ENCODE measurements at places on chromosomes 3 and 15. TPM values are rescaled to one million over a fixed set of nuclear protein-coding genes. Genes with fewer than 3 reads are reported as not detected.

DNA sequence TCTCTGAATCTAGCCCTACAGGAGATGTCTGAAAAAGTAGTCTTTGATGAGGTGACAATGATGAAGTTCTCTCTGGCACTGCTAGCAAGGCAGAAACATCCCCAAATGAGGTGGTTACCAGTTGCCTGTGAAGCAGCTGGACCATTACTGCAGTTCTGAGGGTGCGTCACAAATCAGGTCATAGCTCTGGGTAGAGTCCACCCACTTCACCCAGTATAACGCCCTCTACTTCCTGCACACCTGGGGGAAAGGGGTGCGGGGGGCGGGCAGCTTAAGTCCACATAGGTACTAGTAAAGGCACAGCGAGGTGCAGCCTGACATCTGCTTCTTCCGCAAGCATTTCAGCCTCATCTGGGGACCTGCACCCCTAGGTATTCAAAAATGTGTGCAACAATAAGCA lies 13.4 kb upstream of the SATB1 start:
- H3K27me3 ChIP-seq = no peaks in the 10 kb centered on the region
- peak; percentile 78 for DNase-seq
- peak overlapping the region; percentile 99 for H3K4me3 ChIP-seq
- peaks cover 62% of the 10 kb centered on the region for H3K36me3 ChIP-seq
- H3K27ac ChIP-seq = peak overlapping the region; percentile 86

GRCh38 chr3:126005951-126006350 lies 37.0 kb downstream of the ROPN1B start:
- H3K36me3 ChIP-seq = peaks cover 6% of the 10 kb centered on the region
- no peaks in the 10 kb centered on the region for H3K4me1 ChIP-seq
- no peak overlapping the region for H3K27ac ChIP-seq
- no peaks in the 10 kb centered on the region for H3K27me3 ChIP-seq
- DNase-seq = no peak
- no peak overlapping the region for H3K4me3 ChIP-seq

DNA sequence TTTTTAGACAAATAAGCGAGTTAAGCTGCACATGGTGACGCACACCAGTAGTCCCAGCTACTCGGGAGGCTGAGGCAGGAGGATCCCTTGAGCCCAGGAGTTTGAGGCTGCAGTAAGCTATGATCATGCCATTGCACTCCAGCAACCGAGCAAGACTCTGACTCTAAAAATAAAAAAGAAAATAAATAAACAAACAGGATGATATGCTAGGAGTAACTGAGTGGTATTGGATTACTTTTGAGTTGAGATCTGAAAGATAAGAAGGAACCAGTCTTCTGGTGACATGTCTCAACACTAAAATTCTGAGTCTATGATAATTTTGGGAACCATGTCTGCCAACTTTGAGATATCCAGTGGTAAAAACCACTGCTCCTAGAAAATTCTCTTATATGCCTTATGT lies 109.1 kb upstream of the SKOR1 start:
- H3K4me3 ChIP-seq = no peak overlapping the region
- H3K36me3 ChIP-seq = peaks cover 1% of the 10 kb centered on the region
- no peak for DNase-seq
- H3K27me3 ChIP-seq = no peaks in the 10 kb centered on the region
- H3K27ac ChIP-seq = no peak overlapping the region

DNA sequence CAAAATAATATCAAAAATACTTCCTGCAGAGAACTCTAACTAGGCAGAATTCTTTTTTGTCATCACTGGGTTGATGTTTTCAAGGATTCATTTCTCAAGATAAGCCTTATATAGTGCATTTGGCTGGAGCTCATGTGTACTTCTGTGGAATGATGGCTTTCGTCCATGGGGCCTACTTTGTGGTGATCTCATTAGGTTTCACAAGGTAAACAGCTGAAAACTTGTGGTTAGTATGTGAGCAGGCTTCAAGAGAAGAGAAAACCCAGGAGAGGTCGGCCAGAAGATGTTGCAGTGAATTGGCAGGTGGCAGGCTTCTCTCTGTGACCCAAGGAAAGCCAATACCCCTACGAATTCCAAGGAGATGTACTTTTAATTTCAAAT lies 121.4 kb upstream of the PHLDB2 start:
- H3K36me3 ChIP-seq = peaks cover 10% of the 10 kb centered on the region
- peaks cover 27% of the 10 kb centered on the region for H3K4me1 ChIP-seq
- no peak overlapping the region for H3K27ac ChIP-seq
- no peaks in the 10 kb centered on the region for H3K27me3 ChIP-seq
- no peak overlapping the region for H3K4me3 ChIP-seq

DNA sequence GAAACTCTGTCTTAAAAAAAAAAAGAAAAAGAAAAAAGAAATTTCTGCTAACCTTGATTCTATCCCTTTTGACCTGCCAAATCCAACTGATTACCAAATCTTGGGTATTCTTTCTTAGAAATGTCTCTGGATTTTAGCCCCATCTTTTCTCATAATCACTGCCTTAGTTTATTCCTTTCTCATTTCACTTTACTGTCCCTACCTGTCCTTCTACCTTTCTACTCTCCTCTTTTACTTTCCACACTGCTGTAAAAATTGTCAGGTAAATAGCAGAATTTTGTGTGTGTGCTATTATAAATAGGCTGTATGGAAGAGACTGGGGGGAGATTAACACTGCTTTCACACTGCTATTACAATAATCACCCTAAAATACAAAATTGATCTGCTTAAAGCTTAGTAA lies 16.7 kb downstream of the PIK3CA start:
- no peak overlapping the region for H3K4me3 ChIP-seq
- no peak overlapping the region for H3K27ac ChIP-seq
- peaks cover 2% of the 10 kb centered on the region for H3K36me3 ChIP-seq
- H3K27me3 ChIP-seq = no peaks in the 10 kb centered on the region
- DNase-seq = no peak

The FBXO40 gene
- total RNA-seq = not detected
